ENCODE measurements at places on chromosomes 16 and 17.

GRCh38 chr17:27585153-27585681, 45.8 kb upstream of the LGALS9 start:
- no peak for DNase-seq

DNA sequence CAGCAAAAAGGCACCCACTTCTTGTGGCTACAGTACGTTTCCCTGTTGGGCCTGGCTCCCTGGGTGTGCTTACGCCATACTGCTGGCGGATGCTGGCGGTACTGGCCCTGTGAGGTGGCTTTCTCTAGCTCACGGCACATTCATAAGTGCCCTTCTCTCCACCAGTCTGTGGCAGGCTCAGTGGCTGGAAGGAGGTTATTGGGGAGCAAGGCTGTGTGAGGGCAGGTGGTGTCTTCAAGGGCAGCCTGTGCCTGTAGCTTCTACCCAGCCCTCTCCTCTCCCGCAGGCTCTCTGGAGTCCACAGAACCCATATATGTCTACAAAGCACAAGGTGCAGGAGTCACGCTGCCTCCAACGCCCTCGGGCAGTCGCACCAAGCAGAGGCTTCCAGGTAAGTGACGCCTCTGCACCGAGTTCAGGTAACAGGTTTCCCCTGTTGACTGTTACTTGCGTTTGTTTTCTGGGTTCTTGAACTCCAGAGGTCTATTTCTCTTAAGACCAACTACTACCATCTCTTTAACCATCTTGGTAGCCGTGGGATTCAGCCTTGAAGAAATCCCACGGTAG, 20.6 kb downstream of the NTAN1 start:
- no peak for DNase-seq

- DNase-seq, result no peak
Measured at GRCh38 chr17:74387365-74388218, 20.3 kb downstream of the GPR142 start.

- DNase-seq, result no peak
Measured at GRCh38 chr17:39306509-39307212, 80.9 kb upstream of the STAC2 start.

- no peak for DNase-seq
Measured at GRCh38 chr17:77312061-77312701, 171.4 kb downstream of the SEC14L1 start.

DNA sequence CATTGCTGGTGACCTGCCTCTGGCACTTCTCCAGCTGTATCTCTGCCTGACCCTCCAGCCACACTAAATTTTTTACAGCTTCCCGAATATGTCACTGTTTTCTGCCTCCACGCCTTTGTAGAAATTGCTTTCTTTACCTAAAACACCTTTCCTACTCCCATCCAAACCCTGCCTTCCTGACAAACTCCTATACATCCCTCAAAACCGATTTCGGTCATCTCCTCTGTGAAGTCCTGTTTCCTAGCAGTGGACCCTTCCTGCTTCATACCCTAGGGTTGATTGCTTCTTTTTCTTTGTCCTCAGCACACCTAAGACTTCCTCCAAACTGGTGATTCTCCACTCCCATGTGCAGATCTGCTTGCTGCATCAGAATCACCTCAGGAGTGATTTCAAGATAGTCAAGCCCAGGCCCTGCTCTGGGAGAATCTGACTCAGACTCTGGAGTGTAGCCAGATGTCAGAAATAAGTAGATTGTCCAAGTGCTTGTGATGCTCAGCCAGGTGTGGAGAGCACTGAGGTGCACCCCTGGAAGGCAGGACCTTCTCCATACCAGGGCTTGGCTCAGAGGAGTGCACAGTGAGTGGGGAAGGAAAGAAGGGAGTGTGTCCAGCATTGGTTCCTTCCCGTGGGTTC, 184.2 kb downstream of the COPRS start:
- DNase-seq, result no peak

DNA sequence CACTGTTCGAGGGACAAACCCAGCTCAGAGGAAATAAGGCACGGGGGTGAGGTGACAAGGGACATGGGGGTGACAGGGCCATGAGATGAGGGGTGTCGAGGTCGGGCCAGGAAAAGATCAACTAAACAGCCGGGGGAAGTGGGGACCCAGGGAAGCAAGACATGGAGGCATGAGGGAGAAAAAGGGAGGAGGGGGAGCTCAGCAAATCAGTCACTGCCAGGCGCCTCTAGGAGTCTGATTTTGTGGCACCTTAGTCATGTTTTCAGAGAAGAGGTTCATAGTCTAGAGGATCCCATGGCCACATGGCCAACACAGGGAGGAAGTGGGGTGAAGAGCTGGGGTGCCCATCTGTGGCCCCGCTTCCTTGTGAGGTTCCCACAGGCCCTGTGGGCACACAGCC, 814.5 kb downstream of the KCNJ18 start:
- DNase-seq, result no peak

DNA sequence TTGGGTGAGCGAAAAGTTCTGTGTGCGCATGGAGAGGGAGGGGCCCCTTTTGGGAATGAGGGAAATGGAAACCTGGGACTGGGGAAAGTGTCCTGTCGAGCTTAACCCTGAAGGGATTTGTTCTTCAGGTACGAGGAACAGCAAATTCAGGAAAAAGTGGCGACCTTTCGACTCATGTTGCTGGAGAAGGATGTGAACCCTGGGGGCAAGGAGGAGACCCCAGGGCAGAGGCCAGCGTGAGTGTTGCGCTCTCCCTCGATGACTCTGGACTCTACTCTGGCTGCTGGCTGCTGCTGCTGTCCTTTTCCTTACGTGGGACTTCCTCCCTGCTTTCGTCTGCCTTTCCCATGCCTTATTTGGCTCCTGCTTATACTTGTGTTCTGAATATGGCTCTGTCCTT, 4.9 kb downstream of the SRRM2 start:
- no peak for DNase-seq

Measured in CD4-positive, alpha-beta memory T cell (primary cell).